ENCODE measurements at places on chromosomes 3 and 15.
A peak's percentile ranks its signal among the peaks of the same experiment; 100 is the strongest.

DNA sequence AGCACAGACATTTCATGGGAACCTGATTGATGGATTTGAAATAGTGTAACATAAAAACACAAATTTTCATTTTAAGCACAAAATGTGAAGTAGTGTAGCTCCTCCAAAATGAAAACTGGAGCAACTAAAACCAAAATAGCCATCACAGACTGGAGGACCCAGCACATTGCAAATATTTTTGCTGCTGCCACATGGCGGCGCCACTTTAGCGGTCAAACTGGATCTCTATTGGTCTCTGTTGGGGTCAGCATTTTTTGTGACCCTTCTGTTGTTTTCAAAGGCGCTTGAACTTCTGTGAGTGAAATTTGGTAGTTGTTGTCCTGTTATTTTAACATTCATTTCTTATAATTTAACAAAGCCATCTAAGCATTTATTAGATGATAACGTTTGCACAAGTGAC is 259.9 kb downstream of the IL20RB start:
- DNase-seq = no peak

GRCh38 chr3:38138349-38139190 is at the start of gene MYD88:
MYD88 (plus strand) TSS chr3:38138661; CDS start chr3:38138701, 40 bp downstream.
- DNase-seq = peak; percentile 59

DNA sequence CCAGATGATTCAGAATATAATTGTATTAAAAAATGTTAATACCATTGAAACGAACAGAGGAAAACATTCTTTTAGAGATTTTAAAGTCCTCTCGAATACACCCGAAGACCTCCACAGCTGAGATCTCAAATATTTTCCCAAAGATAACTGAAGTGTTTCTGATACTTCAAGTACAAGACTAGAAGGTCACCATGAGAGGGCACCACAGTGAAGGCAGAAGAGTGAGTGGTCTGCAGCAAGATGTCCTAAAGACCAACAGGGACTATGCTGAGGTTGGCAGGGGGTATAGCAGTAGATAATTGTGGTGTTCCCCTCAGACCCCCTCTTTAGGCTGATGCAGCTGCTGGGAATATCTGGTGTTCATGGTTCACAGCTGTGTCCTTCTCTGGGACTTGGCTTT is 156.5 kb downstream of the PDCD6IP start:
- peak; percentile 23 for DNase-seq

GRCh38 chr3:138412821-138413551 is 21.4 kb upstream of the ESYT3 start:
- DNase-seq = peak; percentile 8

- no peak for DNase-seq
Observed at GRCh38 chr3:112925560-112925959, 49.3 kb downstream of the CD200R1 start.

- DNase-seq = peak; percentile 76
Observed at GRCh38 chr3:152403632-152404066, 134.9 kb downstream of the MBNL1 start.

- no peak for DNase-seq
Observed at GRCh38 chr15:101286471-101287114, 8.5 kb downstream of the SNRPA1 start.

DNA sequence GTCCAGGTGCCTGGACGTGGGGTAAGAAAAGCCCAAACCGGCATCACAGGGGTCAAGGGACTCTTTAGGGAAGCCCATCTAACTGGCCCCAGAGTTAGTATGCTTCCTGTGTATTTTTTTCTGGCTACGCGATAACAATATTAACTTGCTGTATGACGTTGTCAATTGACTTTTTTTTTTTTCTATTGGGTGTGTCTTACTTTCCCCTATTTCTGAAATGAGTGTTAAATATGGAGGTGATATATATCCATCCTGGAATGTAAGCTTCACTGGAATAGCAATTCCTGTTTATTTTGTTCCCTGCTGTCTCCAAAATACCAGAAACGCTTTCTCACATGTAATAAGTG is 598 bp upstream of the GMNC start:
- peak; percentile 26 for DNase-seq
